ENCODE measurements at places on chromosomes 12 and 14.

DNA sequence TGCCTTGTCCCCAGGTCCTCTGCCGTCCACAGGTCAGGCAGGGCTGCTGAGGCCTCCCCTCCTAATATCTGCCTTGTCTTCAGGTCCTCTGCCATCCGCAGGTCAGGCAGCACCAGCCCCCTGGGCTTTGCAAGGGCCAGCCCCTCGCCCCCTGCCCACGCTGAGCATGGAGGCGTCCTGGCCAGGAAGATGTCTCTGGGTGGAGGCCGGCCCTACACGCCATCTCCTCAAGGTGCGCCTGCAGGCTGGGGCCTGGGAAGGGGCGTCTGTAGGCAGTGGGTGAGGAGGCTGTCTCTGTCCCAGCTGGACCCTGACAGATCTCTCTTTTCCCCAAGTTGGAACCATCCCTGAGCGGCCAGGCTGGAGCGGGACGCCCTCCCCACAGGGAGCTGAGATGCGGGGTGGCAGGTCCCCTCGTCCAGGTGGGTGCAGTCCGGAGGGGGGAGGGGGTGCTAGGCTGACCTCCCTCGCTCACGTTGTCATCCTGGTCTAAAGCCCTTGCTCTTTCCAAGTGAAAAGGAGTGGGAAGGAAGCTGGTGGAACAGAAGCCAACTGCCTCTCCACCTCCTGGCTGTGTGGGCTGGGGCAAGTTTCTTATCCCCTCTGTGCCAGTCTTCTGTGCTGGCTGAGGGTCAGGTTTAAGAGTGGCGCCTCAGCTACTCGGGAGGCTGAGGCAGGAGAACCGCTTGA is 13.9 kb upstream of the PUS1 start:
- DNase-seq = no peak

- no peak for DNase-seq
Observed at GRCh38 chr12:106999446-106999845, 12.5 kb upstream of the MTERF2 start.

DNA sequence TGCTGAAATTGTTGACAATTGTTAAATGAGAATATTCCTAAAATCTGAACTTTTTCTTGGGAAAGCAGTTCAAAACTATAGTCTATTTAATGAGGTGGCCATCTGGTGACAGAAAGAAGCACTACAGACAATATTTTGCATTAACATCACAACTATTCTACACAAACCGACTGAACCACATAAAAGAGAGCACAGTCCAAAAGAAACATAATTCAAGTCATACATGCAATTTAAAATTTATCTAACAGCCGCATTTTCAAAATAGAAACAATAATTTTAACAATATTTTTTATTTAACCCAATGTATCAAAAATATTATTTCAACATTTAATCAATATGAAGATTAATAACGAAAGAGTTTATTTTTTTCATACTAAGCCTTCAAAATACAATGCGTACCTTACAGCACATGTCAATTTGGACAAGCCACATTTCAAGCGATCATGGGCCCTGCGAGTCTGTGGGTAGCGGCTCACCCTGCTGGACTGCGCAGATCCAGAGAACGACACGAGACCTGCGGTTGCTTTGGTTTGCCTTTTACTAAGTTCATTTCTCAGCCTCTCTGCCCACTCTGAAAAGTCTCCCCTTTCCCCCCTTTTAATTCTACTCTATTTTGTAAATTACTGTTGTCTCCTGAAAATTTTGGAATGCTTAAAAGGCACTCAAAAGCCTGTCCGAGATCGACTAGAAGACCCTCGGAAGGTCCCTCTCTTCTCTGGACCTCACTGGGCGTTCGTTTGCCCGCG is 947 bp upstream of the LRRC9 start:
- DNase-seq = peak; percentile 19

GRCh38 chr12:132466241-132467201 is 23.4 kb upstream of the FBRSL1 start:
- no peak for DNase-seq

- no peak for DNase-seq
Observed at GRCh38 chr14:68062651-68063050, 243.1 kb downstream of the RAD51B start.

DNA sequence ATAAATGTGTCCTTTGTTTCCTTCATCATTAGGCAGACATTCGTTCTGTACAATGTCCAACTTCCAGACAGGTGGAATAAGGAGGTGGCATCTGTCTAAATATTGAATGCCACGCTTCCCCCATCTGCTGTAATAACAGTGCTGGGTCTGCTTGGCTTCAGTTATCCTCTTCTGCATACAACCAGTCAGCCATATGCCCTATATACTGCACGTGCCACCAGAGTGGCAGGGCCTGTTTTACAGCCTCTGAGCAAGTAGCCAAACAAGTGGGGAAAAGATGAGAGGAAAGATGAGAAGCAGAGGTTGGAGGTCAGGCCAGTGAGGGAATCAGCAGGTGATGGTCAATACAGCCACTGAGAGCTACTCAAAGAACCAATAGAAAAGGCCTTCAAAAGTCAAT is 55.4 kb downstream of the OTX2 start:
- DNase-seq = no peak

DNA sequence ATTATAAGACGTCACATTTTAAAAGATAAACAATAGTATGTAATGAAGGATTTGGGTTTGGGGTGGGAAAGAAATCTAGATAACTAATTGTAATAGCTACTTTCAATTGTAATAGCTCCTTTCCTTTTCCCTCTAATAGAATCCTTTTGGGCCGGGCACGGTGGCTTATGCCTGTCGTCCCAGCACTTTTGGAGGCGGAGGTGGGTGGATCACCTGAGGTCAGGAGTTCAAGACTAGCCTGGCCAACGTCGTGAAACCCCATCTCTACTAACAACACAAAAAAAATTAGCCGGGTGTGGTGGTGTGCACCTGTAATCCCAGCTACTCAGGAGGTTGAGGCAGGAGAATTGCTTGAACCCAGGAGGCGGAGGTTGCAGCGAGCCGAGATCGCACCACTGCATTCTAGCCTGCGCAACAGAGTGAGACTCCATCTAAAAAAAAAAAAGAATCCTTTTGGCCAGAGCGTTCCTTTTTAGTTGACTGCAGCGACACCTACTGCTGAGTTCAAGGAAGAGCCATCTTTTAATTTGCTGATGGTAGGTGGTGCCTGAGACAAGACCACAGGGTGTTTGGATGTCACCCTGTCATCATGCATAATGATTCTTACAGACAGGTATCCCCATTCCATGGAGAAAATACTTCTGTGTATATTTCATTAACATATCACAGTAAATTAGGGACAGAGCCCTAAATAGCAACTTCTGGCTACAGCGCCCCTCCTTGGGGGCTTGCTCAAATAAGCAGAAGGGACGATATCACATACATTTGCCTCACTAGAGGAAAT is 79.5 kb downstream of the ARMH4 start:
- DNase-seq = peak; percentile 40

DNA sequence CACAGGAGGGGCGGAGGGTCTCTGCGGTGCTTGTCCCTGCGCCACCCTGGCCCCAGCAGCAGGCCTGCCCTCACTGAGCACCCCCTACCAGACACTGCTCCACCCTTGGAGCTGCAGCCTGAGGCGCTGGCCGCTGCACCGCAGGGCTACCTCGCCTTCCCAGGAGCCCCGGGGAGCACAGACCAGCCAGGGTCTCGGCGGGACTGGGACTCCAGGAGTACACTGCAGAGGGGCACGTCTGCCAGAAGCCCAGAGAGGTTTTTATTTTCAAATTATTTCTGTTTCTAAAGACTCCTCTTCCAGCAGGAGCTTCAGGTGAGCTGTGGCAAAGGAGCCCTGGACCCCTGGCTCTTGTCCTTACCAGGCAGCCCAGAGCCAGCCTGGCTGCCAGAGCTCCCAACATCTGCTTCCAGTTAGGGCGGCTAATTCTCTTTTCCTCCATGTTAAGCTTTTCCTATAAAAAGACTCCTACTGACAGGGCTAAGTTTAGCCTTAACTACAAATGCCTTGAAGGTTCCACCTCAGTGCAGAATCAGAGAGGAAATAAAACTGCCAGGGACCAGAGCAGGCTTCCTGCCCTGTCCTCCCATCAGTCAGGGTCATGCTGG is 26.4 kb downstream of the DEGS2 start:
- DNase-seq = no peak

DNA sequence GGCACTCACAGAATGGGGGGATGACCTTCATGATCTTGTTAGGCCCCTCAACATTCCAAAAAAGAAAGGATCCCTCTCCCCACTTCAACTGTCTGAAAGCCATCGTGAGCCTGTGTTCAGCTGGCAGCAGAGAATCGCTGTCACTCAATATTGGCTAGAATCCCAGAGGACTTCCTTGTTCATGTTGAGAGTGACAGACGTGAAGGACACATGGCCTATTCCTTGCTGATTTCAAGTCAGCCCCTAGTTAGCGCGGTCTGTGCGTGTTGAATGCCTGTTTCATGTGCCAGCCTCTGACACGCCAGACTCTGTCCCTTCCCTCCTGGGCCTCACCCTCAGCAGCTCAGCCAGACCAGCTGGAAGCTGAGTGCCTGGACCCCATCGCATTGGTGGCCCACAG is 43.1 kb downstream of the DNAH10 start:
- no peak for DNase-seq

DNA sequence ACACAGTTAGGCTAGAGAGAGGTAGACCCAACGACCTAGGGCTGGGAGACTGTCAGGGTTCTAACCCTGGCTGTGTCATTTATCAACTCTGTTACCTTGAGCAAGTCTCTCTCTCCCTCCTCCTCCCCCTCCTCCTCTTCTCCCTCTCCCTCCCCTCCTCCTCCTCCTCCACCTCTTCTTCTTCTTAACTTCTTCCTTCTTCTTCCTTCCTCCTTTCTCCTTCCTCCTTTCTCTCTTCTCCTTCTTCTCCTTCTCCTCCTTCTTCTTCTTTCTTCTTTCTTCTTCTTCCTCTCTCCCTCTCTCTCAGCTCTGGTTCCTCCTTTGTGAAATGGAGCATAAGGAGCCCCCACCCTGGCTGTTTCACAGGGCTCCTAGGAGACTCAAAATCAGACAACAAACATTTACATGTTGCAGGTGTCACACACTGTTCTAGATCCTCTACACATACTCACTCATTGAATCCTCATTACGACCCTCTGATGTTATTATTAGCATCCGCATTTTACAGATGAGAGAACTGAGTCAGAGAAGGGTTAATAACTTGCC is 2.2 kb upstream of the KCNH3 start:
- no peak for DNase-seq

GRCh38 chr14:65214741-65215140 is 112.4 kb upstream of the MAX start:
- DNase-seq = no peak

DNA sequence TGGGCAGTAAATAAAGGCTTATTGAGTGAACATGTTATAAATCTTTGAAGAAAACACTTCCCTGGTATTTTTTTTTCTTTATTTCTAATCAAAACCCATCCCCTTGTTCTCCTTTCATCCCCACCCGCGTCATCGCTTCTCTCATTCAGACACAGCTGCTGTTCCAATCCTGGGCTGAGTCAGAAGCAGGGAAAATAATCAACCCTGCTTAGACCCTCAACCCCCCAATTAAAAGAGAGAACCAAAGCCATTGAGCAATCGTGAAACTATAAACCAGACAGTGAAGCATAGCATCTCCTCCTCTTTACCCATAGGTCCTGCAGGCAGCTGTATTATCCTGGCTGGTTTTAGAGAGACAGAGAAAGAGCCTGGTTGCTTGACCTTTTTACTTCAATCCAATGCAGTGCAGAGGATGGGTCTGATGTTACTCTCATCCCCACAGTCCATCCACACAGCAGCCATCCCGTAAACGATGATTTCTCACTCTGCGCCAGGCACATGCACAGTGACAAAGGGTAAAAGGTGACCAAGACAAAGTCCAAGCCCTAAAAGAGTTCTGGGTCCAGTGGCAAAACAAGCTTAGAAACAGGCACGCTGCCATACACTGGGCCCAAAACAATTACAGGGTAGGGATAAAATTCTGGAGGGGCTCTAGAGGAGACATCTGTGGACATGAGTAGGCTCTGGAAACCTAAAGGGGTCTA is 238.3 kb downstream of the GALC start:
- no peak for DNase-seq

DNA sequence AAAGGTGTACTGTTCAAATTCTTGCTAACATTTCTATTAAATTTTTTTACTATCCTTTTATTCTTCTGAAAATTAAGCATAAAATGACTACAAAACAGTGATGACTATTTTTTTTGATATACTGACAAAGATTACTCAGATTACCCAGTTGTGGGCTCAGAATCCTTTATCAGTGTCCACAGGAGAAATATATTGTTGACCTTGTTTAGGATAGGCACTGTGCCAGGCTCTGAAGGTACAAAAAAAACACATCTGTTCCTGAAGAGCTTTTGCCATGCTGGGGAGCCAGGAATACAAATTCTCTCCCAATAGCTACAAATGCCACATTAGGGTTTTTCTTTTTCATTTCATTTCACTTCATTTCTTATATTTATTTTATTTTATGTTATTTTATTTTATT is 26.9 kb upstream of the GCH1 start:
- no peak for DNase-seq

GRCh38 chr12:27875677-27876076 is 95.6 kb upstream of the MANSC4 start:
- DNase-seq = no peak

Data from activated naive CD8-positive, alpha-beta T cell treated with anti-CD3 and anti-CD28 coated beads, Interleukin-2, amount 50 U/mL, for 24 hours (primary cell).